ENCODE measurements at places on chromosomes 5 and 9. TPM values are rescaled to one million over a fixed set of nuclear protein-coding genes. Genes with fewer than 3 reads are reported as not detected.
A peak's percentile ranks its signal among the peaks of the same experiment; 100 is the strongest.

- peak; percentile 75 for DNase-seq
Measured at GRCh38 chr5:32329395-32329834, 16.7 kb upstream of the MTMR12 start.

DNA sequence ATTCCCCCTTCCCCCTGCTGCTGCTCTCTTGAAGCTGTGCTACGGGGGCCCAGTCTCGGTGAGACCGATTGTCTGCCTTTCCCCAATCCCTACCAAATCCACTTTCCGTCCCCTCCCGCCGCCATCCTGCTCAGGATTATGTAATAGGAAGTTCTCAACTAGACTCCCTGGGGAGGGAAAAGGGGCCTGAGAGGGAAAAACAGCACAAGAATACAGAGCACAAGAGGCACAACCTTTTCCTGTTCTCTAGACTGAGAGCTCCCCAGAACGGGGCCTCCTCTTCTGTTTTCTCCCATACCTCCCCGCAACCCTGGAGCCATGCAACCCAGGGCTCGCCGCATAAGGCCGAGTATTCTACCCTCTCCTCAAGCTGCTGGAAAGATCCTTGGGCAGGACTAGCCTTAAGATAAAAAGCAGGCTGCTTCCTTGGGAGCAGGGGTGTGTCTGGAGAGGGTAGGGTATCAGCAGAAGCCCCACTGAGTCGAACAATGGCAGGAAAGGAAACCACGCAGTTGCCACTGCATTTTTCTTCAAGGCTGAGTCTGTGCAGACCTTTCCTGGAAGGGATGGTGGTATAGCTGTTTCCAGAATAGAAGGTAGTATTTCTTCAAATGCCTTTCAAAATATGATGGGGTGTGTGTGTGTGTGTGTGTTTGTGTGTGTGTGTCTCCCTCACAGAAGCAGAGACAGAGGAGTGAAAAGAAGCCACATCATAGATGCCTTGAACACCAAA lies 12.9 kb downstream of the MYORG start:
- peak; percentile 44 for DNase-seq

GRCh38 chr5:61816585-61817450 lies 484.8 kb downstream of the ZSWIM6 start:
- DNase-seq = no peak

DNA sequence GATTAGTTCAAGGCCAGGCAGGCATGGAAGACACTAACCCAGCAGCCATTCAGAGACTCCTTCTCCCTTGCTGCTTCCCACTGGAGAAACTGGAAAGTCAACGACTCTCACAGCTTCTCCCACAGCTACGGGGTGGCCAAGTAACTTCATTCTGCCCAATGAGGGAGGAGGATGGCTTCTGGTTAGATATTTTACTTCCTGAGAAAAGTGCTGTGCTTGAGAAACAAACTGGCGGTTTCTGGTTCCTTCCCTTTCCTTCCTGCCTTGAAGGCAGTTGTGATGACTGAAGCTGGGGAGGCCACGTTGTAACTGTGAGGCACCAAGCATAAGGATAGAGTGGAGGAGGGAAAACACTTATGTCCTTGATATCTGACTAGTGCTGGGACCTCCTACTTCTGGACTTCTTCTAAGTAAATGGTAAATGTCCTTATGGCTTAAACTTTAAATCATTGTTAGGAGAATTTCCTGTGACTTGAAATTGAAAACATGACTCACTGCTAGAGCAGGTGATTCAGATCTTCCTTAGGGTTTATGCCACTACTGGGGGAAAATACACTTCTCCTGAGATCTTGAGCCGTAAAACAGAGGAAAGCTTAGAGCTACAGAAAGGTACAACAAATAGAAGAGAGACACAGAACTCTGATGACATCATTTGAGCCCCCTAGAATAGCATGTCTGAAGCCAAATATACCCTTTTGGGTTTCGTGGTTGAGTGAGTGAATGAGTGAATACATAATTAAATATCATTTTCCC lies 3.1 kb upstream of the GNPDA1 start:
- peak; percentile 70 for DNase-seq

DNA sequence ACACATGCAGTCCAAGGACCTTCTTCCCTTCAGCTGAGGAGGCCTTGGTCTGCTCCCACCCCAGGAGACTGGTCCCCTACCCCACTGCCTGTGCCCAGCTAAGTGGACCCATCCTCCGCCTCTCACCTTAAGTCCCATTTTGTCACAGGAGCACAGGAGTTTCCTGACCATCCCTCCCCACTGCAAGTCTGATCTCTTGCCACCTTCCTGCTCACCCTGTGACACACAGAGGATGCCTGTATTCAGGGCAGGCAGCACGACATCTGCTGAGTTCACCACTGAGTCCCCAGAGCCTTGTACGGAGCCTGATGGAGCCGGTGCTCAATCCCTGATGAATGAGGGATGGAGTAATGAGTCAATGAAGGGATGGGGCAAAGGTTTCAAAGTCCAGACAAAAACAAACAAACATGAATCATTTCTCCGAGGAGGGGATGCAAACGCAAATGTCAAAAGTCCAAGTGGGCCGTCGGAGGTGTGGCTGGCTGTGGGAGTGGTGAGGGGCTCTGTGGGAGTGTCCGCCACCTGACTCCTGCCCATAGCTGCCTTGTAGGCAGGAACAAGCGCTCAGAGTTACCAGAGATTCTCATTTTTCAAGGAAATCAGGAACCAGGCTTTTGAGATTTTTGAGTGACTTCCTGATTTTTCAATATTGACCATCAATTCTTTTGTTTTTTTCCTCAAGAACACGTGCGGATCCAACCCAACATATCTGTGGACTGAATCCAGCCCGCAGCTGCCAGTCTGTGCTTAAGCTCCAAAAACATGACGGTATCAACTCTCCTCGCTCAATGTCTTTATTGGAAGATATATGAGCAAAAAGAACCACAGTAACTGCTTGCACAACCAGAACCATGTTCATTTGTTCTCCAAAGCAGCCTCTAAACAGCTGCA lies 4.4 kb downstream of the RAPGEF1 start:
- DNase-seq = no peak

GRCh38 chr5:175831507-175831906 lies 39.9 kb upstream of the CPLX2 start:
- no peak for DNase-seq

DNA sequence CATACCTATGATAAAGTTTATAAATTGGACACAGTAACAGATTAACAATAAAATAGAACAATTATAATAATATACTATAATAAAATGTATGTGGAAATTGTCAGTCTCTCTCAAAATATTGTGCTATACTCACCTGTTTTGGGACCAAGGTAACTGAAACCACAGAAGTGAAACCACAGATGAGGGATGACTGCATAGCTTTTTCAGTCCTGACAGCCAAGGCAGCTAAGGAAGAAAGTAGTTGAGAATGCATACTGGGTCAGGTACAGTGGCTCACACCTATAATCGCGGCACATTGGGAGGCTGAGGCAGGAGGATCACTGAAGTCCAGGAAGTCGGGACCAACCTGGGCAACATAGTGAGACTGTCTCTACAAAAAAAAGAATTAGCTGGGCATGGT lies 8.9 kb downstream of the SRP19 start:
- no peak for DNase-seq

- DNase-seq = no peak
Measured at GRCh38 chr5:93596310-93596675, 13.3 kb downstream of the NR2F1 start.

- no peak for DNase-seq
Measured at GRCh38 chr5:2708751-2709150, 42.7 kb downstream of the IRX2 start.

- DNase-seq = no peak
Measured at GRCh38 chr9:6930827-6931226, 173.1 kb downstream of the KDM4C start.

- no peak for DNase-seq
Measured at GRCh38 chr9:13939134-13939533, 374.8 kb downstream of the NFIB start.

- DNase-seq = no peak
Measured at GRCh38 chr9:74953235-74953751, 581 bp upstream of the C9orf40 start.

GRCh38 chr9:12425878-12426864 lies 267.0 kb upstream of the TYRP1 start:
- DNase-seq = no peak

DNA sequence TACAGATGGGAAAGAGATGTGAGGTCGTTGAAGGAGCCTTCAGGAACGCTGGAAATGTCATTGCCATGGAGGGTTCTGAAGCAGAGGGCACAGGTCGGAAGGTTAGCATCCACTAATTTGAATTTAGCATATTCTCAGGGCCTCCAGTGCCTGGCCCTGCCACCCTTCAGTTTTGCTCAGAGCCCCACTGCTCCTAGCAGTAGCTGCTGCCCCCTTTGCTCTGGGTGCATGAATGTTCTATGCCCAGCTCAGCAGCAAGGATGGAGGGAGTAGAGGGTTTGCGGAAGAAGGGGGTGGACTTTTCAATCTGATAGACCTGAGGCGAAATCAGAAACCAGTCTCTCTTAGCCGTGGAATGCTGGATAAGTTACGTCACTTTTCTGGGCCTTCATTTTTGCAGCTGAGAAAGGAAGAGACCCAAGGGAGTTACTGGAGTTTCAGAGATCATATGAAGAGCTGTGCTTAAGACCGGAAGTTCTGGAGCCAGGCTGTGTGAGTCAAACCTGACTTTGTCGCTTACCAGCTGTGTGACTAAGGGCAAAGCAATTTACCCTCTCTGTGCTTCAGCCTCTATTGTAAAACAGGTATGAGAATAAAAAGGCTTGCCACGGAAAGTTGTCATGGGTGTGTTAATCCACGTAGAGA lies 133.2 kb upstream of the PANK3 start:
- no peak for DNase-seq

- DNase-seq = no peak
Measured at GRCh38 chr9:120571443-120572257, 8.3 kb downstream of the CDK5RAP2 start.

GRCh38 chr5:139676951-139677735 lies 29.0 kb downstream of the CXXC5 start:
- DNase-seq = no peak

GRCh38 chr5:180990086-180990881 lies 1.6 kb downstream of the BTNL3 start:
- no peak for DNase-seq

Gene PNPLA7
- total RNA-seq = 3.1 TPM

Gene FBP2
- total RNA-seq = not detected

Gene PCDHAC2
- not detected for total RNA-seq

Gene CCDC192
- not detected for total RNA-seq

Gene ZBED3
- total RNA-seq = 3.3 TPM

Gene STARD4
- total RNA-seq = 45.0 TPM

Gene ANKRD33B
- total RNA-seq = 2.5 TPM

Gene TSLP
- 0.99 TPM for total RNA-seq

Gene ZNF622
- total RNA-seq = 25.9 TPM

Gene TAF1L
- not detected for total RNA-seq

Gene TRIM36
- 0.17 TPM for total RNA-seq

Measured in activated naive CD4-positive, alpha-beta T cell treated with anti-CD3 and anti-CD28 coated beads for 36 hours (primary cell).